ENCODE measurements at places on chromosomes 11 and 22.

DNA sequence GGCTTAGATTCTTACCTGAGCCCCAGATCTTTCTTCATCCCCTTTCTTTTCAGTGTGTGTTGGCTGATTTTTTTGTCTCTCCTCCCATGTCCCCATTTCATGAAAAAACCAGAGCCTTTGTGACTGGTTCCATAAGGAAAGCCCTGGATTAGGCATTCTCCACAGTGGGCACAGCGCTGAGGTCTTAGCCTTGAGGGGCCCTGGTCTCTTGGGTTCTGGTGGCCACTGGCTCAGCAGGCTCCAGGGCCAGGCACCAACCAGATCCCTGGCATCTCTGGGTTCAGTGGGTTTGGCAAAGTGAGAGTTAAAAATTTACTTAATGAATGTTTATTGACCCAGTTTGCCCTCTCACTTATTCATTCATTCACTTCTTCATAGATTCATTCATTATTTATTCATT, 49.5 kb upstream of the ACCSL start:
- DNase-seq: no peak

DNA sequence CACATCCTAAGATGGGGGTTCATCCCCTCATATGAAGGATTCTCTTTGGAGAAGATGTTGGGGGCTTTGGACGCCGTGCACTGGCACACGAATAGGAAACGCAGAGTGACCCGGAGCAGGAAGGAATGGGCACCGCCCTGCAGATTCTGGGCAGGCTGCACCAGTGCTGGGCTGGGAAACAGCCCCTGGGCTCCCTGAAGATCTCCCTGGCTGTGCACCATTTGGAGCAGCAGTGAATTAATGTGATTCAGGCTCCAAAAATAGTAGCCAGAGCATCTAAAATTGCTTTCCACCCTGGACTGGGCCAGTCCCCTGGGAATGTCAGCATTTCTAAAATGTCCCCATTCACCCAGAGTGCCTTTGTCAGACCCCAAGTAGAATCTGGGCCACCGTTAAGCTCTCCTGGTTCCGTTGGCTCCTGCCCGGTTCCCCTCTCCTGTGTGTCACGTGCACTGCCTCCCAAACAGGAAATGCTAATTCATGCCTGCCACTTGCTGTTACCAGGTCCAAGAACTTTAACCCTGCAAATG, 18.6 kb downstream of the IRAG1 start:
- no peak for DNase-seq

DNA sequence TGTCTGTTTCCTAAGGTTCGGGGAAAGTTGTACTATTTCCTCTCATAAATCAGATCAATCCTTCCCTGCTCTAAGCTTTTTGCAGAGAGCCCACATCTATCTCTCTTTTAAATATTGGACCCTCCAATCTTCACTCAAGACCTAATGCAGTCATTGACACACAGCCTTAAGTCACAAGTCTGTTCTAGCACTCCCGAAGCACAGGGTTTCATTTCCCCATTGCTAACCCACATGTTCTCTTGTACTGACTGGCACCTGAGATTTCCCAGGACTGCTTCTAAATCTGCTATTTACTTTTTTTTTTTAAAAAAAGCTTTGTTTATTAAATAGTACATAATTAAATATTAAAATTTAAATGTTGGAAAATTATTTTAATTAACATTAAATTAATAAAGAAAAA, 674.7 kb downstream of the TBC1D22A start:
- DNase-seq: no peak

DNA sequence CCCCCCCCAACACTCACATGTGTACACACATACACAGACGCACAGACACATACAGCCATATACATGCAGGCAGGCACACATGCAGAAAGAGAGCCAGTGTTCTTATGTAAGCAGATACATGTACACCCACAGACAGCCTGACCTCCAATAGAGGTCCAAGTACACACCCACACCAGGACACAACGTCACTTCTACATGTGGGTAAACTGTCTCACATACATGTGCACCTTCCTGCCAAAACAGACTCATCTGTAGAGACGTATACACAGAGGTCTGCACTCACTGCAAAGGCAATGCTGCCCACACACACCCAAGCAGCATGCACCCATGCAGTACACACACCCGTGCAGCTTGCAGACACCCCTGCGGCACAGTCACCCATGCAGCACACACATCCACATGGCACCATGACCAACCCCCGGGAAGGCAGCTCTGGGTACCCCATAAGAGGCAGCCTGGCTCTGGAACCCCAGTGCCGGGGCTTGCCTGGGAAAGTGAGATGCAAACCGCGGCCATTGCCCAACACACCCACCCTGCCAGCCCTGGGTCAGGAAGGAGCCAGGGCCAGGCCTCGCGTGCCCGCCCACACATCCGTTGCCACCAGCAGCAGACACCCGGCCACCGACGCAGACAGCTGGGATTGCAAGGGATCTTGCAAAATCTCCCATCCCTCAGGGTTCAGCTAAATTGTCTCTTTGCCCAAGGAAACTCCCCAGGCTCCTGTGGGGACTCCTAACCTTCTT, 10.1 kb downstream of the CASTOR1 start:
- DNase-seq: no peak

DNA sequence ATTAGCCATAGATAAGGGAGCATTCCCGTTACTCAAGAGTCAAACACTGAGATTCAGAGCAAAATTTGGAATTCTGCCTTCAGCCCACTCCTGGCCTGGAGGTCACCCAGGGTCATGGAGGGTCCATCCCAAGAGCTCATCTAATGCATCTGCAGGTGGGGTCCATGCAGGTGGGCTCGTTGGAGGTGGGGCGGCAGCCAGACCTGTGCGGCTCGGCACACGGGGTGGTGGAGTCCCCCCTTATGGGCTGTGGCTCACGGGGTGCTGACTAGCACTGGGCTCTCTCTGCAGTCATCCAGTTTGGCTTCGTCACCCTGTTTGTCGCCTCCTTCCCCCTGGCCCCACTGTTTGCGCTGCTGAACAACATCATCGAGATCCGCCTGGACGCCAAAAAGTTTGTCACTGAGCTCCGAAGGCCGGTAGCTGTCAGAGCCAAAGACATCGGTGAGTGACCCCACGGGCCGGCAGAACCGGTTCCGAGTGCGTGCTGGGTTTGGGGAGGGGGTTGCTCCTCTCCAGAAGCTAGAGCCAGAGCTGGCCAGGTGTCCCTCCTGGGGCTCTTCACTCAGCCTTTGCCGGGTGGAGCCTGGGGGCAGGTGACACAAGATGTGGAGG, 32.4 kb upstream of the FADD start:
- no peak for DNase-seq

Data from stimulated activated CD8-positive, alpha-beta memory T cell treated with anti-CD3 and anti-CD28 coated beads, Interleukin-4, amount 100 ng/mL, for 4 hours (primary cell).